ENCODE measurements at places on chromosomes 16 and 17.
A peak's percentile ranks its signal among the peaks of the same experiment; 100 is the strongest.

GRCh38 chr17:47731396-47731795 is 1.6 kb upstream of the TBX21 start:
- peak; percentile 32 for DNase-seq

DNA sequence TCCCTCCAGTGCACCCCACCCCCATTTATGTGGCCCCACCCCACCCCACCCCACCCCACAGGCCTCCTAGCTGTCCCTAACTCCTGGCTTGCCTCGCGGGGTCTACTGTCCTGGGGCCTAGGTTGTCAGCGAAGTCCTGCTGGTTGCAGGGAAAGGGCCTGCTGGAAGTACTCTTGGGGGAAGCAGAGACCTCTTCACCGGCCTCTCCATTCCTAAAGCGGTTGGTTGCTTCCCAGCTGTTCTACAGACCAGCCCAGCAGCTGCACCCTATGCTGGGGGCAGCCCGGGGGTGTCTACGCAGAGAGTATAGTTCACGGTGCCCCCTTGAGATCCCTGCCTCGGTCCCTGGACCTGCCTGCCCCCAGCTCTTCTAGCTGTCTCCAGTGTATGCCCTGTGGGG is 56.2 kb downstream of the BAIAP2 start:
- no peak for DNase-seq

DNA sequence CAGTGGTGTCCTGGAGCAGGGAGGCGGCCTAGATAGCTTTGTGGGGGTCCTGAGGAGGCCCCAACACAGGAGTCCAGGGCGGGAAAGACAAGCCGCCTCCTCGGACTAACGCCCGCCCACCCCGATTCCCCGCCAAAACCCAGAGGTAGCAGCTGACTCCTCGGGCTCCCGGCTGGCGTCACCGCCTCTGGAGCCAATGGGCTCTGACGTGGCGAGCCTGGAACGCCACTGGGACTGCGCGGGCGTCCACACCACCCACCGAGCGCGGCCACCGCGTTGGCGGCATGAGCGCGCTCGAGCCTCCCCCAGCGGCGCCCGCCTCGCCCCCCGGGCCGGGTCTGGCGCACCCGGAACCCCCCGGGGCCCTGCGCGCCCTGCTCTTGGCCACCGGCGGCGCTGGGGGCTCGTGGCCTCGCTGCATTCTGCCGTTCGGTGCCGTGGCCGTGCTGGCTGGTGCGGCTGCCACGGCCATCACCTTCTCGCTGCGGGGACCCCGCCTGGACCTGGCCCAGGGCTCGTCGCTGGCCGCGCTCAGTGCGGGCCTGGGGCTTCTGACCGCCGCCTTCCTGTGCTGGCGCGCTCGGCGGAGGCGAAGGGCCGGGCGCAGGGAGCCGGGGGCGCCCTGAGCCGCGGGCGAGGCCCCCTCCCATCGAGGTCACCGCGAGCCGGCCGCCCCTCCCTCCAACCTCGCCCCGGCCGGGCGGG is 3.4 kb upstream of the NTN3 start:
- no peak for DNase-seq

DNA sequence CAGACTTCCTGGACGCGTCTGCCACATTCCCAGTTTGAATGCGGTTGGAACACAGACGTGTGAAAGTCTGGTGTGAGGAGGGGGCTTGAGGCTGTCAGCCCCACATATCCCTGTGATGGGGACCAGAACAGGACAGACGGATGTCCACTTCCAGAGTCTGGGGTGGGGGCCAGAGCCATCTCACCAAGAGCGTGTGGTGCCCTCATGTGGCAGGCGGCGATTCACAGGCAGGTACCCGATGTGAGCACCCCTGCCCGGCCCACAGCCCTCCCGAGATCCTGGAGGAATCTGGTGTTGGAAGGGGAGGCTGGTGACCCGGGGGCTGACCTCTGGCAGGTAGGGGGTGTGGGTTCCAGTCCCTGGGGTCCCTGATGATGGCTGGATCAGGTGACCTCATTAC is 51.5 kb downstream of the ENGASE start:
- no peak for DNase-seq

DNA sequence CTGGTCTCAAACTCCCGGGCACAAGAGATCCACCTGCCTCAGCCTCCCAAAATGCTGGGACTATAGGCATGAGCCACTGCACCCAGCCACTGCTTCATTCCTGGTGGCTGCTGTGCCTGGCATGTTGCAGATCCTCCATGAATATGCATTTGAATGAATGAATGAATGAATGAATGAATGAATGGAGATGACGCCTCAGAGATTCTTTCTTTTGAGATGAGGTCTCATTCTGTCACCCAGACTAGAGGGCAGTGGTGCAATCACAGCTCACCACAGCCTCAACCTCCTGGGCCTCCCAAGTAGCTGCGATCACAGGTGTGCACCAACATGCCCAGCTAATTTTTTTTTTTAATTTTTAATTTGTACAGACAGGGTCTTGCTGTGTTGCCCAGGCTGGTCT is 5.2 kb downstream of the SPN start:
- no peak for DNase-seq

DNA sequence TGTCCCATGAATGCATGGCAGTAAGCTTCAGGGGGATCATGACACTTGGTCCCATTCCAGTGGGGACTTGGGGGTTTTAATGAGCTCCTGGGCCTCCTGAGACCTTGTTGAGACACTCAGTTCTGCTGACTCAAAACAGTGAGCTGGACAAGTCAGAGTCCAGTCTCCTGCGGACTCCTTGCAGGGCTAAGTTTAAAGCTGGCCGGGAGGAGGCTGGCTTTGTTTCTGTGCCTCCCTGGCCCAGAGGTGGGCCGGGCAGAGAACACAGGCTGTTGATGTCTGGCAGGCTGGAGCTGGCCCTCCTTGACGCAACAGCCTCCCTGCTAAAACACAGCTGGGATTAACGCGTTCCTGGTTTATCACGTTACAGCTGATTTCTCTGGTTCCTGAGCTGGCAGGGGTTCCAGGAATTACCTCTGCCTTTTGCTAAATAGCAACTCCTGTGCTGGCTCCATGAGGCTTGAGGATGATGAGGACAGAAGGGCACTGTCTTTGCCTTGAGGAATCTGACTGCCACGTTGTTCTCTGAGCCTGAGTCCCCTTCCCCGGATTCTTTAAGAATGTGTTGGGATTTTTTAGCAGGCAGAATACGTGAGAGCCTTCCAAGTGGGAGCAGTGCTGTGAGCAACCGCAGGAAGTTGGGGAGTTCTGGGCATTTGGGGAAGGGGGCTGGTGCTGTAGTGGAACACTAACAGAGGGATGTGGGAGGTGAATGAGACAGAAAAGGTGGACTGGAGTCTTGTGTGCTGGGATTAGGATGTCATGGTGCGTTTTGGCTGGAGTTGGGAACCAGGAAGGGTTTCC is 2.0 kb downstream of the GPT2 start:
- no peak for DNase-seq

DNA sequence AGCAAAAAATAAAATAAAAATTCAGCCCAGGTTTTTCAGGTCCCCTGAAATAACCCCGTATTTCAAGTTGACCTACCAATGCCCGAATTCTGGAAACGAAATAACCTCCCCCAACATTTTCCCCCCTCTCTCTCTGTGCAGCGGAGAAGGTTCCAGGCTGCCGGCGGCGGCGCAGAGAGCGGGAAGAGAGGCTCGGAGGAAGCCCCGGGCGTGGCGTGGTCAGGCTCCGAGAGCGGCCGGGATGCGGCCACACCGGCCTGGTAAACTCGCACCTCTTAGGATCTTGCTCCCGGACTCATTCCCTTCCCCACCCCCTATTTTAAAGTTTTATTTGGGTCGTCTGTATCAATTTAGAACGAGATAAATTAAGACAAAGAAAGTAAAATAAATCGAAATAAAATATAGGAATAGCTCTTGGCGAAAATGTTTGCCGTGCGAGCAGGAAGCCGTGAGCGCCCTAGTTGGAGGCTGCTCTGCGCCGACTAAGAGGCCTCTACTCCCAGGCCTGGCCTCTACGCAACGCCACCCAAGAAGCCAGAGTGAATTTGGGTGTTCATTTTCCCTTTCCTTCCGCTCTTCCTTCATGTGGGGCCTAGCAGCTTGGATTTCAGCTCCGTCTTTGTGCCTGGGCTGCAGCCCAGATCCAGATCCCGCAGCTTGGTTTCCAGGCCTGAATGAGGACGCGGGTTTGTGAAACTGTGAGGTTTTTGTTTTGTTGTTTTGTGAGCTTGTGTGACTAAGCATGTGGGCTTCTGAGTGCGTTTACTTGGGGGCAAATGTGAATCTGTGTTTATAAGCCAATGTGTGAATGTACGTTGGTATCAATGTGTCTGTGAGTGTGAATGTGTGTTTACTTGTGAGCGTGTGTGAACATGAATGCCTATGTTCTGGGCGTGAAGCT is 1.5 kb upstream of the HOXB6 start:
- no peak for DNase-seq

- DNase-seq = no peak
Observed at GRCh38 chr17:8892338-8892690, 24.8 kb upstream of the PIK3R6 start.

DNA sequence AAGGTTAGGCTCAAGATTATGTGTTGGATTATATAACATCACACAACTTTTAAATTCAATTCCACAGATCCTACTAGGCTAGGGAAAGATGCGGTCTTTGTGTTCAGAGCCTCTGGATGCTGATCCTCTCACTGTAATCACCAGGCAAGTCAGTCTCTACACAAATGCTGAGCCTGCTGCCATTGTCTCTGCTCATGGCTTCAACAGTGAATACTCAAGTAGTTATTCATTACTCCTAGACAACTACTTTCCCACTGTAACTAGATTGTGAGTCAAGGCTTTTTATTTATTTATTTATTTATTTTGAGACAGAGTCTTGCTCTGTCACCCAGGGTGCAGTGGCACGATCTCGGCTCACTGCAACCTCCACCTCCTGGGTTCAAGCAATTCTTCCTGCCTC is 15.8 kb upstream of the NDUFAB1 start:
- DNase-seq = no peak

DNA sequence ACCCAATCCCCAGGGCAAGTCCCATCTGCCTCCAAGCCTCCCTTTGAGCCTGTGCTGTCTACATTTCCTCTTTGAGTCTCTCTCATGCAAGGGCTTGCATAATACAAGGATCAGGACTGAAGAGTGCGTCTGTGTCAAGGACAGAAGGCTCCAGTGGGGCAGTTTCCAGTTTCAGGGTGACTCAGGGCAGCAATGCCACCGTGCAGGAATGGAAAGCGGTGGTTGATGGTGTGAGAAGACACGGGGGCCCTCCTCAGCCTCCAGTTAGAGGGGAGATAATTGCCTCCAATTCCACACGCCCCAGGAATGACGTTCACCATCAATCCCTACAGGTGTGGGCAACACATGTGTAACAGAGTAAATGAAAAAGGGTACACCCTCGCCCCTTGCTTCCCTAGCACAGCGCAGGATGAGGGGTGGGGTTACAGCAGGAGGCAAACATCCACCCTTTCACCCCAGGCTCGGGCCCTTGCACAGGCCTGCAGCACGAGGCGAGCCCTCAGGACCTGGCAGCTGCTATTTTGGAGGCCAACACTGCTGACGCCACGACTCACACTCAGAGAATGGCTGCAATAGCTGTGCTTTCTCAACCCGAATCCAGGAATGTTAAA is 24.8 kb upstream of the SLC25A19 start:
- no peak for DNase-seq

- DNase-seq = no peak
Observed at GRCh38 chr16:27813591-27813990, 249.9 kb downstream of the GSG1L start.

DNA sequence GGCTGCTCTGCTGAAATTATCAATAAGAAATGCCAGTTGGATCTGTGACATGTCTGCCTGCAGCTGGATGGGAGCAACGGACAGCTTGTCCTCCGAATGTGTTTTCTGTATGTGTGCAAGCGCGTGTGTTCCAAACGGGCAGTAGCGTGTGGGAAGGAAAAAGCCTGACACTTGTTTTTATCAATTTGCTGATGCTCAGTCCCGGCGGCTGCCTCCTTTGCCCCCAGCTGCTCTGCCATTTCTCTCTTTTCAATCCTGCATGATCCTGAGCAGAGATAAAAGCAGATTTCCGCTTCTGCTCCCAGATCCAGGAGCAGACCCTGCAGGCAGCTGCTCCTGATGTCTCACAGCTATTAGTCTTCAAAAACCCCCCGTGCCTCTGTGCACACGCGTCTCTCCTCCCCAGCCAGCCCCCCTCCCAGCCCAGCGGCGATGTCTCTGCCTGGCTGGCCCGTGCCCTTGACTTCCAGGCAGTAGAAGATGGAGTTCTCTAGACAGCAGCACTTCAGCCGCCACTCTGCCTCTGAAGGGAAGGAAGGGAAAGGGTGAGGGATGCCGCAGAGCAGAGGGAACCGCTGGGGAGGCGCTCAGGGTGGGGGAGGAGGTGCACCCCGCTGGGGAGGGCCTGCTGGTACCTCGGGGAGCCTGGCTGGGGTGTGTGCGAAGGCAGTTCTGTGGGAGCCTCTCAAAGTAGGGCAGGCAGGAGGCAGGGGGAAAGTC is 4.1 kb downstream of the PRCD start:
- no peak for DNase-seq

DNA sequence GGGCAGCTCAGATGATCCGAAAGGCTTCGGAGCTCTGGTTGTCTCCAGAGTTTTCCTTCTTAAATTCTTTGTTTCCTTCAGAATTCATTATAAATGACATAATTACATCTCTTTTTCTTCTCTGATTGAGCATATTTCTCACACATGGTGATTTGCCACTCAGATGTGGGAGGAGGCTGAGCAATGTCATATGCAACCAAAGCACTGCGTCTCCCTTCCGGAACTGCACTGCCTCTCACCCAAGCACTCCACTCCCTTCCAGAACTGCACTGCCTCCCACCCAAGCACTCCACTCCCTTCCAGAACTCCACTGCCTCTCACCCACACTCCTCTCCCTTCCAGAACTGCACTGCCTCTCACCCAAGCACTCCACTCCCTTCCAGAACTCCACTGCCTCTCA is 131.5 kb downstream of the SALL1 start:
- DNase-seq = no peak

DNA sequence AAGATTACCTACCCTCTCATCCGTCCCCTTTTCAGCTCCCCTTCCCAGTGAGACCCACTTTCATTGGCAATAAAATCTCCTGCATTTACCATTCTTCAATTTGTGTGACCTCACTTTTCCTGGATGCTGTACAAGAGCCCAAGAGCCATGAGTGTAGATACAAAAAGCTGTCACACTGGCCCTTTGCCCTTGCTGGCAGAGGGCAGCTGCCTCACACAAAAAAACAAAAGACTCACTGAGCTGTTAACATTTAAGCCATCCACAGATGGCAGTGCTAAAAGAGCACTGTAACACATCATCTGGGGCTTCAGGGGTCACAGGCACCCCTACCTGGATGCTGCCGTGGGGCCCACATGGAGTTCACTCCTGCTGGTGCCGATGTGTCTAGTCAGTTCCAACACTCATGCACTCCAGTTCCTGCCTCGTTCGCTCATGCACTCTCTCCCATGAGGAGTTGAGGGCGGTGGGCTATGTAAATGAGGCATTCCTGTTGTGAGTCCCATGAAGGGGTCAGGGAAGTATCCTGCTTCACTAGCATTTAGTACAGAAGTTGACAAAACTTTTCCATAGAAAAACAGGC is 123.1 kb downstream of the CA10 start:
- no peak for DNase-seq

Measured in stimulated activated CD8-positive, alpha-beta memory T cell treated with anti-CD3 and anti-CD28 coated beads, Interleukin-4, amount 100 ng/mL, for 48 hours (primary cell).